ENCODE measurements at places on chromosomes 12 and 14.

- no peak for DNase-seq
Measured at GRCh38 chr12:27521066-27521465, 2.9 kb upstream of the PPFIBP1 start.

DNA sequence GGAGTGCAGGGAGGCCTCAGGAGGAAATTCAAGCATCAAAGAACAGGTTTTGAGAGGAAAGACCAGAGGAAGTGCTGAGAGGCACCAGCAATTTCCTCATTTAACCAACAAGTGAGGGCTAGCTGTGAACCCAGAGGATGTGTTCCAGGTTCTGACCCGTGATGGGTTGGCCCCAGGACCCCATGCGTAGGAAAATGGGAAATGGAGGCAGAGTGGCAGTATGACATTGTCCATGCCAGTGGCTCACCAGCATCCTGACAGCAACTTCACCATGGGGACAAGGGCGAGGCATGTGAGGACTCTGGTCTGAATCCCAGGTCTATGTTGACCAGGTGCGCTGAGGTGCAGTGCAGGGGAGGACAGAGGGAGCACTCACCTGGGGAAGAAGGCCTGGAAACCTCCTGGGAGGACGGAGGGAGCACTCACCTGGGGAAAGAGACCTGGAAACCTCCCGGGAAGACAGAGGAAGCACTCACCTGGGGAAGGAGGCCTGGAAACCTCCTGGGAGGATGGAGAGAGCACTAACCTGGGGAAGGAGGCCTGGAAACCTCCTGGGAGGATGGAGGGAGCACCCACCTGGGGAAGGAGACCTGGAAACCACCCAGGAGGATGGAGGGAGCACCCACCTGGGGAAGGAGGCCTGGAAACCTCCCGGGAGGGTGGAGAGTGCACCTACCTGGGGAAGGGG is 6.7 kb upstream of the CACNA2D4 start:
- DNase-seq: no peak

DNA sequence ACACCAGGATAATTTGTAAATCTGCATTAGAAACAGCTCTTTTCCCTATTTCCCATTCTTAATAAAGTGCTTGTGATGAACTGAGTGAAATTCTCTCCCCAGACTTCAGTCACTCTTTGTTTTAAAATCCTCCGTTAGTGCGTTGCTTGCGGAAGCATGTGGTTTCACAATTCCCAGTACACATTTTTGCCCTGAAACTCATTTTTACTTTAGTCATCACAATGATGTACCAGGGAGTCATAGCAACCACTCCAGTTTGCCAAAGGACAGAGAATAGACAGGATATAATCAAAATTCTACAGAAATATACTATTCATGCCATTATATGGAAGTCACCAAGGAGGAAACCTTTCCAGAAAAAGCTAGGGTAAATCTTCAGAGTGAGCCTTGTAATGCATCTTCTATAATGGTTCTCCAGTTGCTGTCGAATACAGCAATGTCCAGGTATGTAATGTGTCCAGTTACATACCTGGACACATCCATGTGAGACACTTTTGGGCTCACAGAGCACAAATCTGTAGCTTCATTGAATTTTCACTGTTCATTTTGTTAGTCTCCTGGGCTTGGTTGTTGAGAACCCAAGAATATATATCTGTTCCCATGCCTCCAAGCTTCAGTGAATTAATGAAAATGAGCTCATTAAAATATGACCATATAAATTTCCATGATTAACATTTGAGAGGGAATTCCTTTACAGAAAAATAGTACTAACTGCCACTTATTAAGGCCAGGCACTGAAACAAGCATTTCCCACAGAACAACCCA is 57.8 kb downstream of the GPR135 start:
- DNase-seq: peak; percentile 80

GRCh38 chr14:104552738-104553125 is 26.8 kb upstream of the C14orf180 start:
- no peak for DNase-seq

GRCh38 chr12:102879144-102879763 is 37.8 kb downstream of the PAH start:
- peak; percentile 3 for DNase-seq

DNA sequence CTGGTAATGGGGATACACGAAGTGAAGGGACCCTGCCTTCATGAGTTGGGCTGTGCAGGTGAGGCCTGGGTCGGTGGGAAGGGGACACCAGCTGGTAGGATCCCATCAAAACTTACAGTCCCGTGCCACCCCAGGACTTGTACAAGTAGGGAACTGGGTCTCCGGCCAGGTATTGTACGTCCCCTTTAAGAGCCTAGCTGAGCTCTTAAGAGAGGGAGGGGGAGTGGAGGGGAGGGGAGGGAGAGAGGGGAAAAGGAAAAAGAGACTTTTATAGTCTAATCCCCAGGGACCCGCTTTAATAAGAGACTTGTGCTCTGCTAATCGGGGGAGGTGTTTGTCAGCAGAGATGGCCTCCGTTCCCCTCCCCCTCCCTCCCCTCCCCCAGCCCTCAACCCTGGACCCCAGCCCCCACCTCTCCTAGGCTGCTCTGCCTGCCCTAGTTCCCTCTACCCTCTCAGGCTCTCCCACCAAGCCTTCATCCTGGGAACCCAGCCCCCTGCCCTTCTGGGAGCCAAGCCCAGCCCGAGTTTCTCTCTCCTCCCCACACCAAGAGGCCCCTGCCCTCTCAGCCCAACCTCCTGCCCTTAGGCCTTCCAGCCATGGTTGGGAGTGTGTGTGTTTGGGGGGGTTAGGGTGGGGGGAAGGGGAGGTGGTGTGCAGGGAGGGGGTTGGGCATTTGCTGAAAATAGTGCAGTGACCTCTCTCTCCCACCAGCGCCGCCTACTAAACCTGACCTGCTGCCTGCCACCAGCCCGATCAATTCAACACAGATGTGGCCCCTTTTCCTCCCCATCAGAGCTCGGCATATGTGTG is 2.6 kb downstream of the GDF11 start:
- DNase-seq: peak; percentile 48

- no peak for DNase-seq
Measured at GRCh38 chr12:21429994-21430393, 7.5 kb upstream of the PYROXD1 start.

DNA sequence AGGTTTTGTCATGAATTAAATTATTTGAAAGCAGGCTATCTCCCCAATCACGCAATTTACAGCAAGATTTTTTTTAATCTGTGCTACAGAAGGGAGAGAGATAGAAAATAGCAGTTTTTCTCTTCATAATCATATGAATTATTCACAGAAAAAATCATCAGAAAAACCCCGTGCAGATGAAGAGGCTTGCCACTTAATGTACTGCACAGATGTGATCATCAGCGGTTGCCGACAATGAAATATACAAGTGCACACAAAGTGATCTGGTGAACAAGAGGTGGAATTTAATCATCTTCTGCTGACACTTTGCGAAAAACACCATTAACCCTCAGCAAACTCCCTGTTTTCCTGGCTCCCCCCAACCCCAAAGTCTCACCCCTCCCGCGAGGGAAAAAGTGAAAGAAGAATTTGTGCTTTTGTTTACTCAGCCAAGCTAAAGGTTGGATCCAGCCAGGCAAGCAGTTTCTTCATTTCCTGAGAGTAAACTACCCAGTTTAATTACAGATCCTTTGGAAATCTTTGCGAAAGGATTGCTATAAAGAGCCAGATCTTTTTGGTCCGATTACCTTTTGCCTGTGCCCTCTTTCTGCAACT is 3.1 kb upstream of the LMO3 start:
- no peak for DNase-seq

DNA sequence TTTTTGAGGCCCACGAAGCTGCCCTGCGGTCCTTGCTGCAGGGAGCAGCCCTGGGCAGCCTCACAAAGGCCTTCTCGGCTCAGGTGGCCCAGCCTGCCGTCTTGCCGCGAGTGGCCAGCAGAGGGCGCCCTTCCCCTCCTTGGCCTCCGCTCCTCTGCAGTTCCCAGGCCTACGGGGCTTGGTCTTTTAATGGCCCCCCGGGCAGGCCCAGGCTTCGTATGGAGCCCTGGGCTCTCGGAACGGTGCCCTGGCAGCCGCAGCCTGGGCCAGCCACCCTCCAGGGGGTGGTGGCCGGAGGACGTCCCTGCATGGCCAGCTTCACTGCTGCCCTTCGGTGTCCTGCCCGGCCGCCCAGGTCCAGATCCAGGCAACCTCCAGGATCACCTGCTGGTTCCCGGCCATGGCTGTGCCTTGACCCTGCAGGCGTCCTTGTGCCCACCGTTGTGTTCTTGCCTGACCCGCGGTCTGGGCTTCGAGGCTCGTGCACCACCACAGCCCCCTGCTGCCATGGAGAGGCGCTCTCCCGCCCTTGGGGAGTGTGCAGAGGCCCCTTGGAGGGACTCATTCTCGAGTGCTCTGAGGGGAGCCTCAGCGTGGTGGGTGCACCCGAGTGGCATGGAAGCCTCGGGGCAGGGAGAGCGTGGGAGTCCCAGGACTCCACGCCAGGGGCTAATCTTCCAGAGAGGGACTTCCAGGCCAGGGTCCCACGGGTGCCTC is 9.4 kb downstream of the ASPG start:
- DNase-seq: peak; percentile 4

- DNase-seq: no peak
Measured at GRCh38 chr12:49036029-49036428, 17.5 kb upstream of the PRKAG1 start.

DNA sequence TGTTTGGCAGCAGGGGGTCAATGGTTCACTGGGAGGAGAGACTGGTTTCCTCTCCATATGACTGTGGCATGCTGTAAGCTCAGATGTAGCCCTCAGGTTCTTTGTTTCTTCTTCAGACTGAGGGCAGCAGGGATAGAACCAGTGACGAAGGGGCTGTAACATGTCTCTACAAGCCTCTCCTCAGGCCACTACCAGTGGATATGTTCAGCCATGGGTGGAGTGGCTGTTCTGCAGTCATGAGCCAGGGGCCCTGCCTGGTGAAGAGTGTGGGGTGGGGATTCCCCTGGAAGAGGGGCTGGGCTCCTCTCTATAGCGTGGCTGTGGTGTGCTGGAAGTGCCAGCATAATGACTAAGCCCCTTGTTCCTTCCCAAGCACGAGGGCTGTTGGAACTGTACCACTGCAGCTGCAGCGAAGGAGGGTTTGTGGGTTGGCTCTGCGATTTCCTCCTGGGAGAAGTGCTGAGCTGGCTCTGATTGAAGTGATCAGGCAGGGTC is 55.8 kb downstream of the CMAS start:
- DNase-seq: peak; percentile 67

DNA sequence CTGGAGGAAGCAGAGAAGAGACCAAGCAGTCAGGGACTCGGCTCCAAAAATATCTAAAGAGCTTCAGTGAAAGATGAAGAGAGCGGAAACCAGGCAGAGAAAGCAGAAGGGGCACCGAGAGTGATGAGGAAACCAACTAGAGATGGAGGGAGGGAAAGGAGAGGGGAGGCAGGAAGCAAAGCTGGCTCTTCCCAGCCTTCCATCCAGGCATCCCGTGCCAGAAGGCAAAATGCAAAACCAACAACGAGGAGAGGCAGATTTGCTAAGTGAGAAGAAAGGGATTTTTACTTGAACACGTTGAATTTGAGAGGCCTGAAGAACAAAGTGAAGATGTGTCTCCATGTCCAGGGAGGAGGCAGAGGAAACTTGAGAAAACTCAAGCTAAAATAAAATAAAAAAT is 90.1 kb downstream of the NUAK1 start:
- no peak for DNase-seq

DNA sequence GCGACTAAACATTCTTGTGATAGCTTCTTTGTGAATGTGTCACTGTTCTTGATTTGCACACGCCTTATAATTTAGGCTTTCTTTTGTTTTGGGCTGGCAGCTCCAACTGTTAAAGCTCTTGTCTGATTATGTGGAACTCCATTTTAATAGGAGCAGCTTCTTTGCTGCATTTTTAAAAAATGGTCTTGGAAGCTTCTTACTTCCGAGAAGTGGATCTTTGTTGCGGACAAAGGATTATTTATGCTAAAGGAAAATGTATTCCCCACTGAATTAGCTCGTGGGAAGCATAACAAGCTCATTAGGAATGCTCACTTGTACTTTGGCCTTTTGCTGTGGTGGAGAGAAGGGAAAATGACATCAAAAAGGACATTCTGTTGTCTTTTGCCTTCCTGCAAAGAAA is 20.0 kb downstream of the GAS2L3 start:
- DNase-seq: peak; percentile 3

DNA sequence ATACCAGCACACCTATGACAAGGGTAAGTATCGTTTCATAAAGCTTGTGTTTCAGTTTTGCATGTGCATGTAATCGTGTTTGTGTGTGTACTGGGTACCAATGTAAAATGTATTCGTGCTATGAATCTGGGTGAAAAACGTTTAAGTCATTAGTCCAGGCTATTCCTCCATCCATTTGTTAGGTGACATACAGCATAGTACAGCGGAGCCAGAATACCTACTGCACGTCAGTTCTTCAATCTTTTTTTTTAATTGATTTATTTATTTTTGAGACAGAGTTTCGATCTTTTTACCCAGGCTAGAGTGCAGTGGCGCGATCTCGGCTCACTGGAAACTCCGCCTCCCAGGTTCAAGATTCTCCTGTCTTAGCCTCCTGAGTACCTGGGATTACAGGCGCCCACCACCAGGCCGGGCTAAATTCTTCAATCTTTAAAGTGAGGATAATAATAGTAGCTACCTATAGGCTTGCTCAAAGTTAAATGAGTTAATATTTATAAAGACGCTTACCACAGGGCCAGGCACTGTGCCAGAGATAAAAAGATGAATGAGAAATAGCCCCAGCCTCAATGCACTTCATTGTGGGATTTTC is 661 bp upstream of the RPS26 start:
- DNase-seq: no peak

DNA sequence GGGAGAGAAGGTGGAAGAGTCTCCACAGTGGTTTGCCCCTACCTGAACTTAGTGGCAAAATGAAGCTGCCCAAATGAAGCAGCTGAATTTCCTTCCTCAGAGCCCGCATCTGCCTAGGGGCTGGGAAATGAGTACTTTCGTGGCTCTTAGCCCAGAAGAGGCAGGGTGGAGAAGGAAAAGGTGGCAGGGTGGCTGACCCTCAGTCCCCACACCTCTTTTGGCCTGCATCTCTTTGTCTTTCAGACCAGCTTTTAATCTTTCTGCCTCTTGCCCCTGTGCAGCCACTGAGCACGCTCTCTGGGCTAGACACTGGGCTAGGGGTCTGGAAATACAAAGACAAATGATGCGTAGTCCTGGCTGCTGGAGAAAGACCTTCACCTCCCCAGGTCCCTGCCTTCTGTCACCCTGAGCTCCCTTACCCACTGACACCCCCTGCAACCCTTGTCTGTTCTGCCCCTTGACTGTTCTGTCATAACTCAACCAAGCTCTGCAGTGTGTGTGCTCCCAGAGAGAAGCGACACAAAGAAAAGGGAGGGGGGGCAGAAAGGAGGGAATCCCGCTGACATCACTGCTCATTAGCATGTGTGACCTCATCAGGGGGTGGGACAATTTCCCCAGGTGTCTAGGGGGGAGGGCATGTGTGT is 371 bp upstream of the REM2 start:
- DNase-seq: no peak

- DNase-seq: no peak
Measured at GRCh38 chr12:66960704-66961690, 282.1 kb upstream of the GRIP1 start.

- no peak for DNase-seq
Measured at GRCh38 chr14:104384776-104385071, 194.8 kb upstream of the C14orf180 start.
